K562 (cell line): ENCODE measurements at places on chromosomes 2 and 18.

- DNase-seq, result no peak
- H3K27ac ChIP-seq, result no peak overlapping the region
- no peaks in the 10 kb centered on the region for H3K27me3 ChIP-seq
- H3K36me3 ChIP-seq, result no peaks in the 10 kb centered on the region
Observed at GRCh38 chr2:68620772-68621171, 22.6 kb upstream of the PROKR1 start.

GRCh38 chr2:240355001-240355891 is 80.2 kb upstream of the GPC1 start:
- DNase-seq, result no peak
- no peaks in the 10 kb centered on the region for H3K27me3 ChIP-seq
- no peaks in the 10 kb centered on the region for H3K4me1 ChIP-seq

DNA sequence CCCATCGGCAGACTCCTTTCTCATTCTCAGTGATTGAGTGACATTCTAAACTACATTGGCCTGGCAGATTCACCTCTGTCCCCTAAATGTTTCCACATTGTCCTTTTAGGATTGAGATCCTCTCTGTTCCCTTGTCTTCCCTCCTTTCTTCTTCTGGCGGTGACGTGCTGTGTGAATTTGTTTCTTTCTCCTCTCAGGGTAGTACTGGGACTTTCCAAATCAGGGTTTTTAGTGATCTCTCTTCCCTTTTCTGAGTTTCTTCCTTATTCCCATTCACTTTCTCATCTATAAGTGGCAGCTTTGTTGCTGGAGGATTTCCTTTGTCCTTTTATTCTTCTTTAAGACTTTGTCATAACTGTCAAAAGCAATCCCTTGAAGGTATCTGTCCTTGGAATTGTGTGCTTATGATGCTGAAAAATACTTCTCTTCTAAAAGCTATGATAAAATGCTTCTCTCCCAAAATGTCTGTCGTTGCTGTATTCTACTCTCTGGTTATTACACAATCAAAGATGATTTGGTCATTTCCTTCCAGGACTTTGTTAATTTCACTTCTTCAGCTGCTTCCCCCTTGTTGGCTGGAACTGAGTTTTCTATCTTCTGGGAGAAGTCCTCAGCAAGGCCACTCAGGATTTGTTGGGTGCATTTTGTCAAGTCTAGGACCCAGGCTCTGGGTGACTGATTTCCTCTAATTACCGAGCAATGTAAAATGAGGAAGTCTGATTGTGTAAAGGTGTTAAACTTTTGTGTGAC is 4.9 kb upstream of the IL1B start:
- no peak for DNase-seq
- no peaks in the 10 kb centered on the region for H3K4me1 ChIP-seq
- H3K27me3 ChIP-seq, result peaks cover 34% of the 10 kb centered on the region
- H3K4me3 ChIP-seq, result no peak overlapping the region

DNA sequence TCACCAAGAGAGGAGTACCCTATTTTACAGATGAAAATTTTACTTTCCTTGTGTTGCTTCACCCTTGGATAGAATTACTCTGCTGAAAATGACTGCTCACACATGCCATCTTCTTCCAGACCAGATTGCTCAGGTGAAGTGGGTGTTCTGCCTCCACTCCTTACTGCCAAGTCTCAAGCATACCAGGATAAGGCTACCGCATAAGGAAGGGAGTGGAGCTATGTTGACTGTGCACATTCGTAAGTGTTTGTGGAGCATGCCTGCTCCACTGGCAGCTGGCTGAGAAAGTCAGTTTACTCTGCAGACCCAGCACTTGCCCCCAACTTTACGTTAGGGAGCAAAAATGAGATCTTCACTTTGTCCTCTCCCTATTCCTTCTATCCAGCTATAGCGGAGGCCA is 405.0 kb upstream of the DDX18 start:
- no peaks in the 10 kb centered on the region for H3K4me1 ChIP-seq
- no peak overlapping the region for H3K27ac ChIP-seq
- no peaks in the 10 kb centered on the region for H3K36me3 ChIP-seq

DNA sequence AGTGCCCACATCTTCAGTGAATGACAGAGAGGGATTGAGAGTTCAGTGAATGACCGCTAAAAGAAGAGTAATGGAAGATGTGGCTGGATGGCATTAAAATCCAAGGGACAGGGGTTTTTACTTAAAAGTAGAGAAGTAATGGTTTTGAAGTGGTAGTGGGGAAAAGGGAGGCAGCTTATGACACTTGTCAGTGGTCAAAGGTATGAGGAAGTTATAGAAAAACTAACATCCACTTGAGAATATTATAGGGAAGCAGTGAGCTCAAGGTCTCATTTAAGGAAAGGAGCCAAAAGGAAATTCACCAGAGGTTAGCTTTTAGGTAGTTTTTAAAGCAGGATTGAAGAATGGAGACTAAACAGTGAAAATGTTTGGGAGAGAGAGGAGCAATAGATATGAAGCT is 24.3 kb downstream of the CDK15 start:
- DNase-seq, result no peak
- no peak overlapping the region for H3K27ac ChIP-seq
- no peak overlapping the region for H3K4me3 ChIP-seq
- no peaks in the 10 kb centered on the region for H3K4me1 ChIP-seq
- H3K36me3 ChIP-seq, result no peaks in the 10 kb centered on the region
- H3K27me3 ChIP-seq, result no peaks in the 10 kb centered on the region; the same call in 1 of the 2 replicates

DNA sequence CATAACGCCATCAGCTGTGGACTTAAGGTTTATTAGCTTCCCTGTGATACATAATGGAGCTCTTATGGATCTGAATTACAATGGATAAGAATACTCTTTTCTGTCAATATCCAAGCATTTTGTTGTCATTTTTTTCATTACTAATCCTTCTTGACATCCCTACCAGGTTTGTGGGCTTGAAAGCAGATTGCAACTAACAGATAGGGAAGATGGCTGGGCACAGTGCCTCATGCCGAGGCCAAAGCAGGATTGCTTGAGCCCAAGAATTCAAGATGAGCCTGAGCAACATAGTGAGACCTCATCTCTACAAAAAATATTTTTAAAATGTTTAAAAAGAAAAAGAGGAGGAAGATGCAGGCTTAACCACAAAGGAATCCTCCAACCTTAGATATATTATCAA is 42.4 kb downstream of the ASXL2 start:
- peaks cover 18% of the 10 kb centered on the region; the same call in 2 of the 3 replicates for H3K36me3 ChIP-seq
- no peak overlapping the region for H3K27ac ChIP-seq
- DNase-seq, result no peak
- no peak overlapping the region for H3K4me3 ChIP-seq
- no peaks in the 10 kb centered on the region for H3K27me3 ChIP-seq

- H3K4me1 ChIP-seq, result no peaks in the 10 kb centered on the region
- no peak overlapping the region for H3K4me3 ChIP-seq
- no peaks in the 10 kb centered on the region for H3K27me3 ChIP-seq
- H3K27ac ChIP-seq, result no peak overlapping the region
- no peak for DNase-seq
Observed at GRCh38 chr2:220871909-220872308, 700.2 kb downstream of the EPHA4 start.

- H3K4me3 ChIP-seq, result no peak overlapping the region
- H3K4me1 ChIP-seq, result no peaks in the 10 kb centered on the region
- DNase-seq, result no peak
- H3K27me3 ChIP-seq, result no peaks in the 10 kb centered on the region
- H3K27ac ChIP-seq, result no peak overlapping the region
Observed at GRCh38 chr18:48127606-48128005, 197.1 kb upstream of the SMAD2 start.

DNA sequence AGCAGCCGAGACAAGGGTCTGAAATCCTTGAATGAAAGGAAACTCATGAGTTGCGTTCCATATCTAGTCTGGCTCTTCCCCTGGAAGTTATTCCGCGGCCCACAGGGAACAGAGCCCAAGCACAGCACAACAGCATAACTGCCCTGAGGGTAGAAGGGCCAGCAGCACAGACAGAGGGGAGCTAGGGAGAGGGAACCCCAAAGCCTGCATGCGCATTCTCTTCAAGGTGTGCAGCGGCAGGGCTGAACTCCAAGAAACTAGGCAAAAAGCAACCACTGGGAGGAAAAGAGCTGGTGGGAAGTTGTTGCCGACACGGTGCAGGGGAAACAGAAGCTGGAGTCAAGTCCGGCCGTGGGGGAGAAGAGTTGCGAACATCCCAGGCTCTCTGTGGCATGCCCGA is 11.8 kb downstream of the GPR148 start:
- no peaks in the 10 kb centered on the region for H3K4me1 ChIP-seq
- DNase-seq, result no peak
- peaks cover 60% of the 10 kb centered on the region for H3K27me3 ChIP-seq
- no peaks in the 10 kb centered on the region for H3K36me3 ChIP-seq
